ENCODE measurements at places on chromosomes 1 and 21. TPM values are rescaled to one million over a fixed set of nuclear protein-coding genes. Genes with fewer than 3 reads are reported as not detected.

AMY2A gene
- total RNA-seq, result 0.44 TPM

KANK4 gene
- 18.5 TPM for total RNA-seq

SDCCAG8 gene
- 86.6 TPM for total RNA-seq

SPRR2B gene
- not detected for total RNA-seq

CASQ2 gene
- total RNA-seq, result 65.9 TPM

DNASE2B gene
- 3.0 TPM for total RNA-seq

All from camera-type eye (tissue), 1 donor.